Dorsolateral prefrontal cortex (tissue), 122 donors: ENCODE measurements at places on chromosomes 7 and 10.

- no peak for DNase-seq
These were observed 42.3 kb downstream of the PRKCQ start for GRCh38 chr10:6537770-6538169.

DNA sequence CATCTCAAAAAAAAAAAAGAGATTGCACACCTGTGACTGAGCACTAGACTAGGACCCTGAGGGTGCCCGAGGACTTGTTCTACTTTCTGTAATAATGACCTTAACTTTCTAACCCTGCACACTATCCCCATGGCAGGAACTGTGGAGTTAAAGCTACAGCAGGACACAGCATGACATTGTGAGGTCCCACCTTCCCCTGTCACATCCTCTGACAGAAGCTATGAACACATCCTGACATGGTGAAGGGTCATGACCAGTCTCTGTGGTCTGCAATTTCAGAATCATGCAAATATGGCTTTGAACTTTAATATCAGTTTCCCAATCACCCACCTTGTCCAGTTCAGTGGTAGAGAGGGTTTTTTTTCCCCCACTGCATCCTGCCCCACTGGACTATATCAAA, 18.5 kb upstream of the SAR1A start:
- DNase-seq = no peak

GRCh38 chr10:43793704-43794103, 145.0 kb upstream of the ZNF32 start:
- no peak for DNase-seq

- DNase-seq = no peak
These were observed 161.3 kb upstream of the NPVF start for GRCh38 chr7:25389489-25390106.

DNA sequence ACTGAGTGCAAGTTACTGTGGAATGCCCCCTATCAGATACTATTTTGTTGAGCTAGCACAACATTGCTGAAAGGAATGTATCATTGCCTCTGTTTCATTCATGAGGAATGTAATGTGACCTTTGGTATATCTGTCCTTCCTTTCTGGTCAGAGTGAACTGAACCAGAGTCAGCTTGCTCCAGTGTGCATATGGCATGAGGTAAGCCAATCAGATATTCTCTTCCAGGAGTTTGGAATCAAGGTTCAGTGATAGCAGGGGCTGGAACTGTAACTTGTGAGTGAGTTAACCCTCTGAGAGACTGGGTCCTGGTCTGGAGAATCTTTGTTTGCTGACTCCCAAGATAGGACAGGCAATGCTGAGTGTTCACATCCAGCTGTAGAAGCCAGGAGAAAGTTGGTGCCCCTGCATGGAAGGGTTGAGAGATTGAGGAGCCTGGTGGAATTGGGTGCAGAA, 45.3 kb upstream of the OSBPL3 start:
- DNase-seq = no peak

- no peak for DNase-seq
These were observed 91.1 kb upstream of the CACNA2D1 start for GRCh38 chr7:82534684-82535083.

DNA sequence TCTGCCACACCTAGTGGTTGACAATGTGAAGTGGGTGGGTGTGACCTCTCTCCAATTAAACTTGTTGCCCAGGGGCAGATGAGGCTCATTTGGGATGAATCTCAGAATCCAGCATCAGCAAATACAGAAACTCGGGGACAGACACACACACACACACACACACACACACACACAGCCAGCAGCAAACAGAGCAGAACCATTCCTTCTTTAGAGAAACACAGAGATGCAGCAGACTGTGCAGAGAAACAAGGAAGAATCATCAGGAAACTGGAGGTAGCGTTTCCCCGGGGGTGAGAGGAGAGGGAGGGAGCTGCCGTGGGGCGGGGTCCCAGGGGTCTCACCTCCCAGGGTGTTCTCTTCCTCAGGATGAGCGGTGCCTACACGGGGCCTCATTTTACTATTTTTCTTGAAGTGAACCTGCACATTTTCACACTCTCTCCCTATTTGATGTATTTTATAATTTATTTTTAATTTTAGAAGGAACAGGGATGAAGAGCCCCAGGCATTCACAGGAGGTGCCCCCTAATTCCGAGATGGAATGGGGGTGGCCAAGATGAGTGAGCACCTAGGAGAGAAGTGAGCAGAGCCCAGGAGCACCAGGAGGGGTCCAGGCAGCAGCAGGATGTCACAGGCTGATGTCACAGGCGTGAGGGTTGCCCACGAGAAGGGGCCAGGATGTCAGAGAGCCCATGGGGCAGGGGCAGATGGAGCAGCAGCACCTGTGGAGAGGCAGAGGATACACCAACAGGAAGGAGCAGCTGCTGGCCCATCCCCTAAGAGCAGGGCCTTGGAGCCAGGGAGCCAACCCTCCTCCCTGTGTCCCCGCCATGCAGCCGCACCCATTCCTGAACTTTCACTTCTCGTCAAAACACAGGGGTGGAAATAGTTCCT, 85.3 kb upstream of the PPP2R2D start:
- no peak for DNase-seq
